ENCODE measurements at places on chromosomes 11 and 22. TPM values are rescaled to one million over a fixed set of nuclear protein-coding genes. Genes with fewer than 3 reads are reported as not detected.

- no peak for DNase-seq
- peaks cover 15% of the 10 kb centered on the region for H3K4me1 ChIP-seq
- H3K27me3 ChIP-seq: no peaks in the 10 kb centered on the region
- H3K36me3 ChIP-seq: no peaks in the 10 kb centered on the region
- no peak overlapping the region for H3K4me3 ChIP-seq
Observed at GRCh38 chr11:3616721-3617460, 24.9 kb downstream of the ART5 start.

DNA sequence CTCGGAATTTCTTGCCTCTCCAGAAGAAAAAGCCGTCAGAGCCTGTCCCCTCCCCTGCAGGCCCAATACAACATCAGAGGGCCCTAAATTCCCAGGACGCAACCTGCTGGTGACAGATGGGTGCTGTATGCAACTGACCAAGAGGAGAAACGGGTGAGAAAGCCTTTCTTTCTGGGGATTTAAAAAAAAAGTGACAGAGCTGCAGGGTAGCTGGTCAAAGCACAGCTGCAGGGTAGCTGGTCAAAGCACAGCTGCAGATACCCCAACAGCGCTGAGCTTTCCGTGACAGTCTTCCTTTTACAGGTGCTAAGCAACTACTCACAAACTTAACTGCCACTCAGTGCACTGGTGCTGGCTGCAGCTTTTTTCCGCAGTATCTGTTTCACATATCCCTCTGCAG, 17.8 kb downstream of the AP1B1 start:
- H3K4me3 ChIP-seq: no peak overlapping the region
- DNase-seq: no peak
- H3K36me3 ChIP-seq: peaks cover 11% of the 10 kb centered on the region
- H3K27ac ChIP-seq: no peak overlapping the region
- peaks cover 15% of the 10 kb centered on the region for H3K4me1 ChIP-seq

DNA sequence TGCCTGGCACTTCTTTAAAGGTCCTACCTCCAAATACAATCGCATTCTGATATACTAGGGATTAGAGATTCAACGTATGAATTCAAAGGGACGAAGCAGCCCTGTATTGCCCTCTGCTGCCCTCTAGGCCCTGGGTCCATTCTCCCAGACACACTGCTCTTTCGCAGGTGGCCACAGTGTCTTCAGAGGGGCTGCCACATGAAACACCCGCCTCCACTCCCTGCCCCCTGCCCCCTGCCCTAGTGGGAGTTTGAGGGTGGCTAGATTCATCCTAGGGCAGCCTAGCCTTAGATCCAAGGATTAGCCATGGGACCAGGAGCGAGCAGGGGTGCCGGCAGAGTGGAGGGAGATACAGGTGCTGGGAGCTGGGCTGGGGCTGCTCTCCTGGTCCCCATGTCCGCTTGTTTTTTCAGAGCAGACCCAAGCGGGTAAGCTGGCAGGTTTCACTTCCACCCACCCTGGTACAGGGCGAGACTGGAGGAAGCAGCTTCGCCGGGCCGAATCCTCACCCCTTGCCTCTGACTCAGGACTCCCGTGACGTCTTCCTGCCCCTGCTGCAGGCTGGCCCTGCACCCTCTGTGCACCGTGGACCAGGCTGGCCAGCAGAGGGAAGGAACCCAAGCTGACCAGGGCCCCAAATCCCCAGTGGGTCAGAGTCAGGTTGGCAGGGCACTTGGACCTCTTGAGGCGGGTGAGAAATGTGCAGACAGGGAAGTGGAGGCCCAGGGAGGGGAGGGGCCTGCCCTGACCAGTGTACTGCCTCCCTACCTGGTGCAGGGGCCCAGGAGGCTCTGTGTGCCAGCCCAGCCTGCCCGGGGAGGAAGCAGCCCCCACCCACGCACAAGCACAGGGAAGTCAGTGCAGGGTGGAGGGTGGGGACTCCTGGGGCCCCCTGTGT, 28.4 kb upstream of the HMOX1 start:
- H3K36me3 ChIP-seq: peaks cover 13% of the 10 kb centered on the region
- no peaks in the 10 kb centered on the region for H3K27me3 ChIP-seq
- H3K4me1 ChIP-seq: peaks cover 21% of the 10 kb centered on the region
- no peak overlapping the region for H3K4me3 ChIP-seq
- peak; percentile 86 for DNase-seq
- H3K27ac ChIP-seq: peak overlapping the region; percentile 69

GRCh38 chr11:108743851-108744250, 79.0 kb downstream of the DDX10 start:
- H3K27me3 ChIP-seq: no peaks in the 10 kb centered on the region
- no peaks in the 10 kb centered on the region for H3K4me1 ChIP-seq
- H3K4me3 ChIP-seq: no peak overlapping the region

EXPH5 gene
- 47.0 TPM for total RNA-seq

C1QTNF5 gene
- 45.2 TPM for total RNA-seq

All from upper lobe of left lung (tissue), 6 donors.